ENCODE measurements at places on chromosomes 11 and 22.

DNA sequence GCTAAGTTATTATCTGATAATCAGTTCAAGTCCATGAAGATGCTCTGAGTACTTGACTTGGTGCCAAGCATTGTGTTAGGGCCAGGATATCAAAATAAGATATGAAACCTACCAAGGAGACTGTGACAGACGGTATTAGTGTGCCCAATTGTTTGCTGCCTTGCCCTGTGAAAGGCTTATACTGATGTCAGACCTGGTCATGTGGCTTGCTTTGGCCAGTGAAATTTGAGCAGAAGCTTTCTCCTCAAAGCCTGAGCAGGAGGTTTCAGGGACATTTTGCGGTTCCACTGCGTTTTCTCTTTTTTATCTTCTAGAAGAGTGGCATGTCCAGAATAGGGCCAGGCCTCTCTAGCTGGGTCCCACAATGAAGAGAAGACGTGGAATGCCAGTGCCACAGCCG, 15.8 kb upstream of the PKNOX2 start:
- no peak for DNase-seq

GRCh38 chr11:118657238-118657637, 22.2 kb downstream of the TREH start:
- DNase-seq = no peak

GRCh38 chr11:44605068-44605708, 39.7 kb downstream of the CD82 start:
- no peak for DNase-seq

GRCh38 chr11:64989416-64989815, 7.4 kb downstream of the BATF2 start:
- no peak for DNase-seq

DNA sequence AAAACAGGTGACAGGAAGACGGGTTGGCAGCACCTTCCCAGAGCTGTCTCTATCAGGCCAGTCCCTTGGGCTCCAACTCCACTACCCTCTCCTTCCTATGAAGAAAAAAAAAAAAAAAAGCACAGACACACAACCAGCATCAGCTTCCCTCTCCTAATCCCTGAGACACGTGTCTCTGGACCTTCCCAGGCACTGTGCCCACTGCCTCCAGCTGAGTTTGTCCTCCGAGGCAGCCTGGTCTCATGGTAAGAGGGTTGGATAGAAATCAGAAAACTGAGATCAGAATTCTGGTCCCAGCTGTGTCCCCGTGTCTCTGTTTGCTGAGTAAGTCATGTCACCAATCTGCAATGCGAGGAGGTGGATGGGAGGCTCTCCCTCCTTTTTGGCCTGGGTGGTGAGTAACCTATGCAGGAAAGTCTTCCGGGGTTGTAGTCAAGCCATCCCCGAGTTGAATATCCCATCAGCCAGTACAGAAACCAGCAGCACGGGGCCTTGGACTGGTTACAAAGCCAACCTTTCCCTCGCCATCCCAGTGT, 193.7 kb upstream of the TBCEL start:
- no peak for DNase-seq

GRCh38 chr11:20026629-20027555, 133.4 kb downstream of the DBX1 start:
- DNase-seq = no peak

GRCh38 chr11:113411536-113411935, 24.0 kb downstream of the ANKK1 start:
- DNase-seq = no peak
